ENCODE measurements at places on chromosomes 2 and 18.

- no peaks in the 10 kb centered on the region for H3K36me3 ChIP-seq
- no peak for DNase-seq
- no peak overlapping the region for H3K27ac ChIP-seq
- peaks cover 12% of the 10 kb centered on the region for H3K4me1 ChIP-seq
- H3K27me3 ChIP-seq, result no peaks in the 10 kb centered on the region
- H3K4me3 ChIP-seq, result no peak overlapping the region
Measured at GRCh38 chr2:159150280-159150746, 136.2 kb downstream of the WDSUB1 start.

DNA sequence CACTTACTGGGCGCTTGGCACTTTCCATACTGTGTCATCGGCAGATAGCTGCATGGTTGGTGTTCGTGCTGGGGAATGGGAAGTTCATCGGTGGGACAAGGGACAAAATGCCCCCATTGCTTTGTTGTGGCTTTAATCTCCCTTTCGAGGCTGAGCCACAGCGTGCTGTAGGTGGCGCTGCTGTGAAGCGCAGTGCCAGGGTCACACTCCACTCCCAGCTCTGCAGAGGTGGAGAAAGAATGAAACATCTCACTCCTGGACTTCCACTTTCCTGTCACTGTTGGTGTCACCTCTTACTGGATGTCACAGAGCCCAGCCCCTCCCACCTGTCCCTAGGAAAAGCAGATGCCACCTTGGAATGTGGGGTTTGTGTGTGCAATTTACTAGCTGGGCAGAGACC, 8.7 kb downstream of the TYMS start:
- H3K4me1 ChIP-seq, result peaks cover 23% of the 10 kb centered on the region
- no peak overlapping the region for H3K27ac ChIP-seq
- H3K27me3 ChIP-seq, result no peaks in the 10 kb centered on the region
- H3K4me3 ChIP-seq, result no peak overlapping the region
- peaks cover 67% of the 10 kb centered on the region for H3K36me3 ChIP-seq

DNA sequence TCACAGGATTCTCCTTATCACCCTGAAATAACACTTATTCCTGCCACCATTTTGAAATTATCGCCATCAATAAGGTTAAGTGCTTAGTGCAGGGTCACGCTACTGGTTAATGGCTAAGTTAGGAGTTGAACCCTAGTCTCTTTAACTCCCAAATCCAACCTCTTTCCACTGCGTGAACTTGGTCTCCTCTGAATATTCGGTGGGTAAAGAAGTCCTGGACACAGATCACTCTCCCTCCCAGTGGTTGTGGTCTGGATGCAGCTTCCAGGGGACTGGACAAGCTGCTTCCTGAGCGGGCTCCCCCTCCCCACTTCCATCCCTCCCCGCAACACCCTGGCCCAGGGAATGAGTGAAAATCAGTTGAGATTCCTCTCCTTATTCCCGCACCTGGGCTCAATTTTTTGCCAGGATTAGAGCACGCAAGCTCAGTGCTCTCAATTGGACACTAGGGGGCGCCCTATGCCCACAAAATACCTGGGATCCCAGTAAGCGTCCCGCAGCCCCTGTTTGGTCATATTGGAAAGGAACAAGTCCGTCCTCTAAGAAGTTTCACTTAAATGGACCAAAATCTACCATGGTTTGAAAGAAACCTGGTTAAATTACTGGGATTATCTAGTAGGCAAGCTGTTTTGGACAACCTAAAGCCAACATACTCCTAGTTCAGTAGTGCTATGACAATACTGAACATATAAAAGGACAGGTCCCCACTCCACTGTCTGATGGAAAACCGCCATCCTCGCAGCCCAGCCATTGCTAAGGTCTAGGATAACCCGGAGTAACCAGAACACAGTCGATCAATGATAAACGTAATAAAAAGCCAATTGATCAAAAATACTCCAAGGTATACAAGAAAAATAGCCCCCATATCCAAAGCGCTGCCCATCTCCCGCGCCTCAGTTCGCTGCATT, 40.4 kb downstream of the DHRS9 start:
- no peak overlapping the region for H3K27ac ChIP-seq
- peak; percentile 65 for DNase-seq
- H3K4me3 ChIP-seq, result no peak overlapping the region
- peaks cover 43% of the 10 kb centered on the region for H3K4me1 ChIP-seq
- H3K36me3 ChIP-seq, result no peaks in the 10 kb centered on the region

GRCh38 chr2:211944572-211944971, 594.0 kb downstream of the ERBB4 start:
- H3K4me3 ChIP-seq, result no peak overlapping the region
- no peak overlapping the region for H3K27ac ChIP-seq
- H3K4me1 ChIP-seq, result no peaks in the 10 kb centered on the region
- no peak for DNase-seq
- no peaks in the 10 kb centered on the region for H3K27me3 ChIP-seq
- no peaks in the 10 kb centered on the region for H3K36me3 ChIP-seq

- H3K4me3 ChIP-seq, result no peak overlapping the region
- DNase-seq, result no peak
- no peaks in the 10 kb centered on the region for H3K4me1 ChIP-seq
- no peaks in the 10 kb centered on the region for H3K36me3 ChIP-seq
- no peak overlapping the region for H3K27ac ChIP-seq
Measured at GRCh38 chr2:2149379-2149778, 181.7 kb downstream of the MYT1L start.

GRCh38 chr18:24679062-24679461, 218.6 kb downstream of the HRH4 start:
- H3K36me3 ChIP-seq, result peaks cover 2% of the 10 kb centered on the region
- H3K4me3 ChIP-seq, result no peak overlapping the region
- H3K27me3 ChIP-seq, result no peaks in the 10 kb centered on the region
- H3K4me1 ChIP-seq, result peaks cover 13% of the 10 kb centered on the region

DNA sequence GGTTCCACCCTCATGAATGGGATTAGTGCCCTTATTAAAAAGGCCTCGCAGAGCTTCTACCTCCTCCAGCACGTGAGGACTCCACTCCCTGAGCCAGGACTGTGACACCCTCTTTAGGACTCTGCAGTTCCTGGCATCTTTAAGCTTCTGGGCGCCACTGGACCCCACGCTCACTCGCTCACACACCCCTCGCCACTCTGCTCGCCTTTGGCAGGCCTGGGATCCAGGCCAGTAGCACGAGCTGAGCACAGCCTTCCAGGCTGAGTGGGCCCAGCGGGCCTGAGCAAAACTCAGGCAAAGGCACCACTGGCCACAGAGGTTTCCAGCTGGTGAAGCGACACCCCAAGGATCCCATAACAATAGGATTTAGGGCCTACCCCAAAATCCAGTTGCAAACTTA, 107.9 kb upstream of the GPC1 start:
- H3K27me3 ChIP-seq, result peaks cover 2% of the 10 kb centered on the region
- H3K27ac ChIP-seq, result no peak overlapping the region
- no peaks in the 10 kb centered on the region for H3K36me3 ChIP-seq
- no peak for DNase-seq
- H3K4me3 ChIP-seq, result no peak overlapping the region
- no peaks in the 10 kb centered on the region for H3K4me1 ChIP-seq

GRCh38 chr2:45794134-45794617, 142.7 kb downstream of the PRKCE start:
- no peak overlapping the region for H3K4me3 ChIP-seq
- H3K27ac ChIP-seq, result no peak overlapping the region
- H3K27me3 ChIP-seq, result peaks cover 7% of the 10 kb centered on the region

DNA sequence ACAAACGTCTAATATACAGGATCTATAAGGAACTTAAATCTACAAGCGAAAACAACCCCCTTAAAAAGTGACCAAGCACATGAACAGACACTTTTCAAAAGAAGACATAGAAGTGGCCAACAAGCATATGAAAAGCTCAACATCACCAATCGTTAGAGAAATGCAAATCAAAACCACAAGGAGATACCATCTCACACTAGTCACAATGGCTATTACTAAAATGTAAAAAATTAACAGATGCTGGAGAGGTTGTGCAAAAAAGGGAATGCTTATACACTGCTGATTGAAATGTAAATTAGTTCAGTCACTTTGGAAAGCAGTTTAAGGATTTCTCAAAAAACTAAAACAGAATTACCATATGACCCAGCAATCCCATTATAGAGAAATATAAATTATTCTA, 1148.5 kb upstream of the FAM98A start:
- H3K4me1 ChIP-seq, result no peaks in the 10 kb centered on the region
- DNase-seq, result no peak
- H3K4me3 ChIP-seq, result no peak overlapping the region
- no peak overlapping the region for H3K27ac ChIP-seq

- no peak overlapping the region for H3K27ac ChIP-seq
- no peak for DNase-seq
- no peaks in the 10 kb centered on the region for H3K4me1 ChIP-seq
- no peaks in the 10 kb centered on the region for H3K27me3 ChIP-seq
- no peaks in the 10 kb centered on the region for H3K36me3 ChIP-seq
- no peak overlapping the region for H3K4me3 ChIP-seq
Measured at GRCh38 chr2:232335859-232336215, 42.7 kb upstream of the ALPP start.

DNA sequence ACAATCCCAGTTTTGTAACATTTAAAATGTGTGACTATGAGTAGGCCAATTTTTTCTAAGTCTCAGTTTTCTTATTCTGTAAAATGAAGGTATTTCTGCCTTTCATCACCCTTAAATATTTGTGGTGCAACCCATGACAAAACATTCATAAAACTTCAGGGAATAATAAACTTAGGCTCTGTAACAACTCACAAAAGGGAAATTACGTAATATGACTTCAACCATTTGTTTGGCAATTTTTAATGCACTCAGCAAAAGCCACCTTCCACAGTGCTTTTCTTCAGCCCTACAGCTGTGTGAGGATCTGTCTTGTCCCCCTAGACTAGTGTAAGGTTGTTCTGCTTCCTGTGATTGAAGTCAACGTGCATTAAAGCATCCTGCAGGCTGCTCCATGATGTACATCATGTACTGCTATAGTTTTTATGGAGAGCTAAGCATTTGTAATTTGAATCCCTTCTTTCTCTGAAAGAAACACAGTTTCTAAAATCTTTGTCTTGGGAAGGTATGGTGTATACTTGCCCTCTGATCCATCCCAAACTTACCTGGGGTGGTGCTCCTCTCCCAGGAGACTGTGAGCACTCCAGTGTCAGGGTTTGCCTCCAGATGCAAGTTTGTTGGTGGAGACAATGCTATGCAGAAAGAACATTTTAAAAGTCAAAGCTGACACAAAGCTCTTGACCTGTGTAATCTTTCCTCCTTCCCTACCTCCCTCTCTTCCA, 39.1 kb downstream of the FN1 start:
- no peak overlapping the region for H3K4me3 ChIP-seq
- H3K4me1 ChIP-seq, result no peaks in the 10 kb centered on the region
- H3K27me3 ChIP-seq, result peaks cover 14% of the 10 kb centered on the region
- no peaks in the 10 kb centered on the region for H3K36me3 ChIP-seq
- no peak overlapping the region for H3K27ac ChIP-seq

DNA sequence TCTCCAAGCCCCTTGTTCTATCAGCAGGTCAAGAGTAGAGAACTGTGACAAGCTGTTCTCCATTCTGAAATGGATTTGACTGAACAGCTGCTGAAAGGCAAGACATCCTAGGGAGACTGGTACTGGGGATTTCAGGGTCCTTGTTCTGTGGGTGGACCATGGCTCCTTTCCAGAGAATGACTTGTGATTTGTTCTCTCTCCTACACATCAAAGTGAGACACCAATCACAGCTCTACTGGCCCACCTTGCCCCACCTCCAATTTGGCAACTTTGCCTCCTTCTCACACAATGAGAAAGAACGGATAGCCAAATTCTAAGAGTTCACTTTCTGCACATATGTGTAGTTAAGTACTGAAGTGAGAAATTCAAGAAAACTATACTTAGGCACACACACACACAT, 67.4 kb downstream of the BCL11A start:
- no peak overlapping the region for H3K27ac ChIP-seq

DNA sequence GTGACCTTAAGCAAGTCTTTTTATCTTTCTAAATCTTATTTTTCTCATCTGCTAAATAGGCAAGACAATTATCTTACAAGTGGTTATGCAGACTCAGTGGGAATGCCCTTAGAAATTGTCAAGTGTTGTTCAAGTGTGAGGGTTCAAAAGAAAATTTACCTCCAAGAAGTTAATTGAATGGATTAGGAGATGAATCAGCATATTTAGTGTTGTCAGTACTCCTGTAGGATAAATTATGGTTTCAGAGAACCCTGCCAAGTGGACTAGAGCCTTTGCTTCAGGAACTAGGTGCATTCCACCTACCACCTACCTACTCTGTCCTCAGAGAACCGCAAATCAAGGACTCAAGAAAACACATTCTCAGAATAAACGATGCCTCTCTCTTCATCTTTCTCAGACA, 69.8 kb upstream of the KCTD1 start:
- H3K27me3 ChIP-seq, result no peaks in the 10 kb centered on the region
- DNase-seq, result no peak
- no peak overlapping the region for H3K4me3 ChIP-seq
- H3K27ac ChIP-seq, result no peak overlapping the region
- peaks cover 2% of the 10 kb centered on the region for H3K4me1 ChIP-seq

GRCh38 chr2:49903471-49903870, 749.2 kb upstream of the FSHR start:
- no peak for DNase-seq
- H3K4me1 ChIP-seq, result no peaks in the 10 kb centered on the region
- H3K27ac ChIP-seq, result no peak overlapping the region
- H3K36me3 ChIP-seq, result no peaks in the 10 kb centered on the region
- H3K4me3 ChIP-seq, result no peak overlapping the region

Data from T-helper 2 cell treated with Interferon-gamma antibody and Interleukin-4, amounts not matched to agents 5 μg/mL and 100 μg/mL, for 36 hours (primary cell).